ENCODE measurements at places on chromosomes 5 and 9.

DNA sequence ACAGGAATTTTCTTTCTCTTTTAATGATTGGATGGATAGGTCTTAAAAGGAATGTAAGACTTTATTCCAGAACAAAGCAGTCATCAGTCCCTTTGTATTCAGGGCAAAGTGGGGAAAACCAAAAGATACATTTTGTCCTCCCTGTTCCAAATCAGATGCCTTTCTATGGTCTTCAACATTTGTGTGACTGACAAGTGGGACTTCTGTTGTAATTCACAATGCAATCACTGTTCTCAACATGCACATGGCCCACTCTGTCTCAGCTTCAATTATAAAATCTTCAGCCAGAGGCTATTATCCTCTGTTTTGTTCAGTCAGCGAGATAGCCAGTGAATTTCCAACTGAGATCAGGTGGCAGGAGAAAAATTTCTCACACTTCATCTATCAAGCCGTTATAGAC lies 95.5 kb upstream of the ERBIN start:
- no peak for DNase-seq

- no peak for DNase-seq
Measured at GRCh38 chr9:134775081-134775951, 105.3 kb upstream of the FCN2 start.

DNA sequence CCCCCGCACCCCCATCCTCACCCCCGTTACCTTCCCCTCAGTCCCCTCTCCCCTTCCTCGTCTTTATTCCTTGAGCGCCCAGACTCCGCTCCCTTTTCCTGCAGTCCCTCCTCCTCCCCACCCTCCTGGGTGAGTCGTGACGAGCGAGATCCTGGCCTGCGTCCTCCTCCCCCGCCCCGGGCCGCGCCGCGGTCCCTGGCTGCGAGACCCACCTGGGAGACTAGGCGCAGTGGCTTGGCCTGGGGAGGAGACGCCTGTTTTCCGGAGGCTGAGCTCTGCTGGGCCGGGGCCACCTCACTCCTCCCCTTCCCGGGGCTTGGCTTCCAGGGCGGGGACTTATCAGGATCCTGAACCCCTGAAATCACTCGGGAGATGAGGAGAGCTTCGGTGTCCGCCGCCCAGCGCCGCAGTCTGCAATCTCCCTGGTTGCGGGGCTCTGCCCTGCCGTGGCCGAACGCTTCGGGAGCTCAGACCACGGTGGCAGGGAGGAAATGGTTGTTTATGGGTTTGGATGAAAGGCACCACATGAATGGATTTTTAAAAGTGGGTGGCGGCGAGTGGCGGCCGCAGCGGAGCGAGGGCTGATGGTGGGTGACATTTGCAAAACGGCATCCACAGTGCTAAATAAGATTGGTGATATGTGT lies 984 bp downstream of the STXBP1 start:
- no peak for DNase-seq

- DNase-seq, result no peak
Measured at GRCh38 chr5:72653586-72653985, 146.4 kb upstream of the ZNF366 start.

DNA sequence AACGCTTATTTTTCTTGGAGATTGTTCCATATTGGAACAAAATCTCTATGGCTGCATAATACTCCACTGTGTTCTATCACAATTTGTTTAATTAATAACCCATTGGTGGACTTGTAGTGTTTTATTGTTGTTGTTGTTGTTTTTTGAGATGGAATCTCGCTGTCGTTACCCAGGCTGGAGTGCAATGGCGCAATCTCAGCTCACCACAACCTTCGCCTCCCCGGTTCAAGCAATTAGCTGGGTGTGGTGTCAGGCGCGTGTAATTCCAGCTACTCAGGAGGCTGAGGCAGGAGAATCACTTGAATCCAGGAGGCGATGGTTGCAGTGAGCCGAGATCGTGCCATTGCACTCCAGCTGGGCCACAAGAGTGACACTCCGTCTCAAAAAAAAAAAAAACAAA lies 38.7 kb downstream of the SPRY4 start:
- DNase-seq, result no peak

DNA sequence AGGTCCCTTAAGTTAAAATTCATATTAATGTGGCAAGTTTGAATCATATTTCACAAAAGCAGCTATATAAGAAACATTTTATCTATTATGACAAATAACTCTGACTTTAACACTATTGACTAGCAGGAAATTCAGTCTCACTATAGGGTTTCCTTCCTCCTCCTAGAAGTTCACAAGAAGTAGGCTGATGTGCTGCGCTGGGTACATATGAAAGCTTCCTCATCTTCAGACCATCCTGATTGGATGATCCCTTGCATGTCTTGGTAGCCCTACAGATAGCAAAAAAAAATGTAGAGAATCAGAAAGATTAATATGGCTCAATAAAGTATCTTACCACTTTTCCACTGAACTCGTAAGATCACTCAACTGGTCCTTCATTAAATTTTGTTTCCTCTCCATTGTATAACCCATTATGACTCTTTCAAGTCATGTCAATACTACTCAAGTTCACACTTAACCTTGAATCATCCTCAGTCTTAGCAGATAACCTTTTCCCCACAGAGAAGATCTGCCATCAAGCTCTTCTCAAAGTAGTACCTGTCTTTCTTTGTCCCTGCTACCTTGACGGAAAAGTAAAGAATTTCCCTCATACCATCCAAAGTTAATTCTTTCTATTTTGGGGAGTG lies 11.5 kb upstream of the PSIP1 start:
- DNase-seq, result no peak

GRCh38 chr9:30301271-30301963 lies 2083.0 kb upstream of the ACO1 start:
- no peak for DNase-seq

DNA sequence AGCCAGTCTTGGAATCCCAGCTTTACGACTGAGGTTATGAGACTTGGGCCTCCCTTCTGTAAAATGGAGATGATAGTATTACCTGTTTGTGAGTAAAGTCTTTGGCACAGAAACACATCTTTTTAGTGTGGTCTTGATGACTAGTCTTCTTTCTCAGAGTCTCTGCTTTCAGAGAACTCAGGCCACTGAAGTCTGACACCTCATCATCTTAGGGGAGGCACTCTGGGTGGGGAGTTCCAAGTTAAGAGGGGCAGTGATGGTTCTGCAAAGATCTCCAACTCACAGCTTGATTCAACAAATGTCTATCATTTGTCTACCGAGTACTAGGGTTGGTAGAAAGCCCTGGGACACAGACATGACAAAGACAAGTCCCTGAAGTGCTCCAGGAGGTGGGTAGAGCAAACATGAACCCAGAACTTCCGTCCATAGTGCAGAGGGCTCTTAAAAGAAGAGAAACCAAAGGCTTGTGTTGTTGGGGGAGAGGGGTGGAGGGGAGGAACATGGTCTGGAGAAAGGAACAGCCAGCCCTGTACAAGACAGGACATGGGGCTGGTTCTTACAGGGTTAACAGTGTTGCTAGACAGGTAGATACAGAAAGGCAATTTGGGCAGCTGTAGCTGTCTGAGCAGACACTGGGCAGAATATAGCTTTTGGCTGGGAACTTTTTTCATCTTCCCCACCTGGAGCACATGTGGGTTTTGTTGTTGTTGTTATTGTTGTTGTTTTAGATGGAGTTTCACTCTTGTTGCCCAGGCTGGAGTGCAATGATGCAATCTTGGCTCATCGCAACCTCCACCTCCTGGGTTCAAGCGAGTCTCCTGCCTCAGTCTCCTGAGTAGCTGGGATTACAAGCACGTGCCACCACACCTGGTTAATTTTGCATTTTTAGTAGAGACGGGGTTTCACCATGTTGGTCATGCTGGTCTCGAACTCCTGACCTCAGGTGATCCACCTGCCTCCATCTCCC lies 2.6 kb upstream of the CD14 start:
- DNase-seq, result no peak

GRCh38 chr5:103290846-103291245 lies 32.3 kb downstream of the MACIR start:
- no peak for DNase-seq

Data from stimulated activated CD8-positive, alpha-beta memory T cell treated with anti-CD3 and anti-CD28 coated beads, Interleukin-4, amount 100 ng/mL, for 4 hours (primary cell).